ENCODE measurements at places on chromosomes 1 and 21.

DNA sequence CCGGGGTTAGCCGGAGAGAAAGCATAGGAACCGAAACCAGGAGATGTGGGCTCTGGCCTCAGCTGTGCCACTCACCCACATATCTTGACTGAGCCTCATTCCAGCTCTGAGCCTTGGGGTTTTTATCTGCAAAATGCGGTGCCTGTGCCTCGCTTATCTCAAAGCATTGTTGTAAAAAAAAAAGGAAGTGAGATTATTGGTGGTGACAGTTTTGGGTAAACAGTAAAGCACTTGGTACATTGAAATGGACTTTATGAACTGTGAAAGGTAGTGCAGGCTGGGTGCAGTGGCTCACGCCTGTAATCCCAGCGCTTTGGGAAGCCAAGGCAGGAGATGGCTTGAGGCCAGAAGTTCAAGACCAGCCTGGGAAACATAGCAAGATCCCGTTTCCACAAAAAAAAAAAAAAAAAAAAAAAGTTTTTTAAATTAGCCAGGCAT, 3.8 kb downstream of the PTAFR start:
- no peak for DNase-seq

- DNase-seq, result peak; percentile 59
These were observed 75.4 kb downstream of the ABCA4 start for GRCh38 chr1:94045465-94046056.

GRCh38 chr1:242428399-242429190, 95.9 kb downstream of the PLD5 start:
- DNase-seq, result no peak

DNA sequence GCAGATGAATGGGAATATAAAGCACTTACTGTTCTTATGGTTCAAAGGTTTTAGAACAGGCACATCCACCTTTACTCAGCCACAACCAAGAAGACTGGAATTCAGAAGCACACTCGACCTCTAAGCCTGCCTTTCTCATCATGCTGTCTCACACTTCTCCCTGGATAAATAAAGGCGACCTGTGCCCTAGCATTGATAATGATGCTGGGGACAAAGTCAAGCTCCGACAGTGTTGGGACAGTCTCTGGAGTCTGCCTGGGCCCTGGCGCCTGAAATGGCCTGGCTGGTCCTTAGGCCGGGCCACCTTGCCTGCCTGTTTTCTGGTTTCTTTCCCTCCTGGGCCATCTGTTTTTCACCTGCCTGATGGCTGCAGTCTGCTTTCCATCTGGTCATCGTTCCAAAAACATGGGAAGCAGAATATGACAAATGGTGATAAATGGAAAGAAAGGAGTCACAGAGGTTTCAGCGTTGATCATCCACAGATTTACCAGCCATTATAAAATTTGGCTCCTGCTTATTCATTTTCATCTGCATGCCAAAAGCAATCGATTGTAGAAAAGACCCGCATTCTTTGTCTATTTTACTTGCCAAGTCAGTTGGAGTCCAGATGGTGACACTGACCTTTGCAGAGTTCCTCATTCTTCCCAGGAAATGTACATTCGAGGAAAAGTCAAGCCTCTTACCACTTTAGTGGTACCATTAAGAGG, 91.2 kb upstream of the KCNJ15 start:
- no peak for DNase-seq

- no peak for DNase-seq
These were observed 16.1 kb downstream of the F5 start for GRCh38 chr1:169570172-169570574.

DNA sequence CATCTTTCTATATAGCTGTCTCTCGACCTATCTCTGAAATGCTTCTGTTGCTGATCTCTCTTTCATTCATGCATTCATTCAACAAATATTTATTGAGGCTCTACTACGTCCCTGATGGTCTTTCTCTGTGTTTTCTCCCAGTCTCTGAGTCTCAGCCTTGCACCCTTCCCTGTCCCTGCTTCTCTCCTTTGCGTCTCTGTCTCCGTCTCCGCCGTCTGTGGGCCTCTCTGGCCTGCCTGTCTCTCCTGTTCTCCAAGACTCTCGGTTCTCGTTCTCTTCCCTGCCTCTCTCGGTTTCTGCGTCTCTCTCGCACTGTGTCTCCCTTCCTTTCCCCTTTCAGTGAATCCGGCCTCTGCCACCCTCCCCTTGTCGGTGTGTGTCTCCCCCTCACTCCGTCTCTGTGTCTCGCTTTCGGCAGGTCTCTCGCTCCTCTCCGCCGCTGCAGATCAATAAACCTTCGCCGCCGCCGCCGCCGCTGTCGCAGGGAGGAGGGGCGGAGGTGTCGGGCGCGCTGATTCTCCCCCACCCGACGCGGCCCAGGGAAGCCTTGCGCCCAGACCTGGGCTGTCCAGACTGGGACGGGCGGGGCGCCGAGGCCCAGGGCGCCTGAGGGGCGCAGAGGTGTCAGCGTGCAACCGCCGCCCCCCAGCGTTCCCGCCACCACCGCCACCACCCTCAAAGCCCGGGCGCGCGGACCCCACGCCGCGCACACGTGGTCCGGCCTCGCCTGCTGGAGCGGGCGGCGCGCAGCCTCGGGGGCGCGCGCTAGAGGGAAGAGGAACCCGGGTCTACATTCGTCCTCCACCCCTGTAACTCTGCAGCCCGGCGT, 3.0 kb downstream of the EFNA3 start:
- DNase-seq, result peak; percentile 49

GRCh38 chr1:78170859-78171258, 125.1 kb downstream of the GIPC2 start:
- no peak for DNase-seq

DNA sequence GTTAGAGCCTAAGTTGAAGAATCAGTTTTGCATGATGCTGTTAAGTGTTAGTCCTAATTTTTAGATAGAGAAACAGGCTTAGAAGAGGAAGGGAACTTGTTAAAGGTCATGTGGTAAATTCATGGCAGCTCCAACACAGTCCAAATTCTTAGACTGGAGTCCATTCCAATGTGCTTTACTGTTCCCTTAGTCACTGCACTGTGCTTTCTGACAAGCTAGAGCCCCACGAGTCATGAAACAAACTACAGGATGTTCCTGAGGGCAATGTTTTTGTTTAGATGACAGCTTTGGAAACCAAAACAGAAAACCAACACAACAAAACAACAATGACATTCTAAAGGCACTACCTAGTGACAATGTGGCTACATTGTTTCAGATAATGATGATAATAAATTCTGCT, 23.1 kb upstream of the RGS4 start:
- no peak for DNase-seq

DNA sequence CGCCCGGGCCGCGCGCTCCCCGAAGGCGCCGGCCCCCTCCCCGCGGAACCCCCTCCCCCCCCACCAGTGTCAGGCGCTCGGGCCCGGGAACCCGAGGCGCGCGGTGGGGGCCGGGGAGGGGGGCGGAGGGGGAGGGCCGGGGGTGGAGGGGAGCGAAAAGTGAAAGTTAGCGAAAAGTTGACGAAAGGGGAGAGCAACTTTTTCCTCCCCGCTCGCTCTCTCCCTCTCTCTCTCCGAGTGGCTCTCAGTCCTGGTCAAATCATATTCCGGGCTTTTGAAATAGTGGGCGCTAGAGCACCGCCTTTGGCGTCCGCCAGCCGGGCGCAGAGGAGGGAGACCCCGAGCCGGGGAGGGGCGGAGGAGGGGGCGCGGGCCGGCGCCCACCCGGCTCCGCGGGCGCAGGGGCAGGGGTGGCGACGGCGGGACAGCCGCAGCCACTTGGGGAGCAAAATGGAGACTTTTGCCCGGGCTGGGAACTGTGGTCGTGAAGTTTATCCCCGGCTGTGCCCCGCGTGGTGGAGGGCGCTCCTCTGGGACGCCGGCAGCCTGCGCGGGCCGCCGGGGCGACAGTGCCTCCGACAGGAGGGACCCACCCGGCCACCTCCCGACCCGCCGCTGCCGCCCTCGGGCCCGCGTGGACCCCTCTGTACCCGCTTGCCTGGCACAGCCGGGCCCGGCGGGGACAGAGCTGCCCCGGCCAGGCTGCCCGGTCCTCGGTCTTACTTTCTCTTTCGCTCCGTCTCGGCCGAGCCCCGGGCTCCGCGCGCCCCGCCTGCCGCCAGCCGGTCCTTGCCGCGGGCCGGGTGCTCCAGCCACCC, 697 bp downstream of the PRDM16 start:
- no peak for DNase-seq

GRCh38 chr1:198360208-198360729, 180.2 kb downstream of the ATP6V1G3 start:
- DNase-seq, result no peak

DNA sequence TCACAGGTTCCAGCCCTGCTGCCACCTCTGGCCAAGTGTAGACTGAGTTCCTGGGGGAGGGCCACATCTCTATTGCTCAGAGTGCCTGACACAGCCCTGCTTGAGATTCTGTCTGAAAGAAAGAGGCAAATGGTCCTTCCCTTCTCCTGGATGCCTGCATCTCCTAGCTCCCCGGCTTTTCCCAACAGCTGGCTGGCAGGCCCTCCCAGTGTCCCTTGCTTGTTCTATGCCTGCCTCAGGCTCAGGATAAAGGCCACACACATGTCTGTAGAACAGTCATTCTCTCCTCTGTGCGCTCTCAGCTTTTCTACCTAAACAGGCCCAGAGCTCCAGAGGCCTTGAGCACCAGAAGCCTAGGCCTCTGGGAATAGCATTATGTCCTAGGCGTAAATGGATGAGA, 343.4 kb upstream of the USP24 start:
- no peak for DNase-seq

DNA sequence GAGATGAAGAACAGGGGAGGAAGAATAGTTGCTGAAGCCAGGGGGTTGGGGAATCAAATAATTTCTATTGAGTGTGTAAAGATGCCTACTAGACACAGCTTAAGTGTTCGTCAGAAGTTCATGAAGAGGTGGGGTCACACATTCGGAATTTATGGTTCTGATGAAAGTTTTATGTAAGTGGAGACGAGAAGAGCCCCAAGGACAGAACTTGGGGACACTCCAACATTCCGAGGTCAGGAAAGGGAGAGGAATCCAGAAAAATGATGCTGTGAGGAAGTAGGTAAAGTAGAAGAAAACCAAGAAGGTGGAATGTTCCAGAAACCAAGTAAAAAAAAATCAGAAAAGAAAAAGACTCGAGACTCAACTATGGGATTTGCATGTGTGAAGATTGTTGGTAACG, 272.5 kb downstream of the SIPA1L2 start:
- DNase-seq, result no peak

DNA sequence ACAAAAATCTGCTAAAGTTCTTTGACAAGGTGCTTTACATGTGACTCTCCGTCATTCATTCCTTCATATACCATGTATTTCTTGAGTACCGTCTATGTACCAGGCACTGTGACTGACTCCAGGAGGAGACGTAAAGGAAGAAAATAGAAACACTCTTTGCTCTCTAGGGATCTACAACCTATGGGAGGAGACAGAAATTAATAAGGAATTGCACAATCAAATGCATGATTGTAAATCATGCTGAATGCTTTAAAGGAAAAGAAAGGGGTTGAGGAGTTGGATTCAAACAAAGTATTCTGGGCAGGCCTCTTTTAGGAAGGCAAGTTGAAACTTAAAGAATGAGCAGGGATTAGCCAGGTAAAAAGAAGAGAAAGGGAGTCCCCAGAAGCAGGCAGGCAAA, 239.1 kb upstream of the FGGY start:
- DNase-seq, result no peak

DNA sequence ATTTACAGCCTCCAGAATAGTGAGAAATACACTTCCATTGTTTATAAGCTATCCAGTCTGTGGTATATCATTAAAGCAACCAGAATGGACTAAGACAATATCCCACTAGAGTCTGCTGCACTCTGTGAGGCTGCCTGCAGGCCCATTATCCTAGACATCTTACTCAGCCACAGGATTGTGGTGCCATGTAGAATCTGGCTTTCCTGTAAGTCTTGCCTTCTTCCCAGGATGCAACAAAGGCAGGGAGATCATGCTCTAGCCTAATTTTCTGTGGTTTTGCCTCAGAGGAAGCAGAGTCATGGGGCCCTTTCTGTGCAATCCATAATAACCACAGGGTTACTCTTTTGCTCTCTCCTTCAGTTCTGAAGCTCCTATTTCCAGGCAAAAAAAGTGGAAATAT, 299.1 kb upstream of the DEPDC1 start:
- DNase-seq, result no peak

GRCh38 chr21:43925096-43925481, 60.1 kb downstream of the AGPAT3 start:
- DNase-seq, result no peak

GRCh38 chr1:44512313-44512885, 107.3 kb downstream of the RNF220 start:
- DNase-seq, result no peak

DNA sequence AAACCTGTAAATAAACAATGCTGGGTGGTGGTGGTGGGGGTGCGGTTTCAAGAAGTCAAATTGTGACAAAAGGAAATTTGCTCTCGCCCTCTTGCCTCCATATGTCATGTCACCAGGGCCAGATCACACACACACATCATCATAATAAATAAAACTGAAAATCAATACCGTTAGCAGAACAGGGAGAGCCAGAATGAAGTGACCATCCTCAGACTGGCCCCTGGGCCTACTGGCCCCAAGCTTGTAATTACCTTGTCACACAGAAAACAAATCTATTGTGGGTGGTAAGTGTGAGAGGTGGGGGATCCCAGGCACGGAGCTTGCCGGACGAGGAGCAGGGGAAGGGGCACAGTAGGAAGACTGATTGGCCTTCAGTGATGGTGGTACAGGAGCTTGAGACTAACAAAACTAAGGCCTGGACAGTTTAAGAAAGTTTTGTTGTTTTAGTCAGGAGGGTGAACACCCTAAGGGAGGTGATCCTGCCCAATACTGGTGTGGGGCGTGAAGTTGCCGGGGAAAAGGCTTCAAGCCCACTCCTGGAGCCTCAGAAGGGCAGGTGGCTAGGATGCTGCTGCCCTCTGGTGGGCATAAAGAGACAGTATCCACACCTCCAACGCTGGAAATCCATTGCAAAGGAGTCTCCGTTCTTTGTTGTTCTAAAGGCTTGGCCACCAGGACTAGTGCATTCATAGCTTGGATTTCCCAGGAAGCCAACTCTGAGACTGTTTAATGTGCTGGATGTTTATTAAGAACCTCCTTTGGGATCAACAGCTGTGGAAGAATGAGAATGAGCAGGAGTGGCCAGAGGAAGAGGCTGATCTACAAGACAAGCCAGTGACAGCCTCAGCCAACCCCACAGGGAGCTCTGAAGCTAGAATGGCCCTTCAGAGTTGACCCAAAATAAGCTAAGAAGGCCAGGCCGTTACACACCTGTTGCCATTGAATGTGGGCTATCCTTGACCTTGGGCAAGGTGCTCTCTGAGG, 8.1 kb upstream of the C1orf216 start:
- peak; percentile 55 for DNase-seq

DNA sequence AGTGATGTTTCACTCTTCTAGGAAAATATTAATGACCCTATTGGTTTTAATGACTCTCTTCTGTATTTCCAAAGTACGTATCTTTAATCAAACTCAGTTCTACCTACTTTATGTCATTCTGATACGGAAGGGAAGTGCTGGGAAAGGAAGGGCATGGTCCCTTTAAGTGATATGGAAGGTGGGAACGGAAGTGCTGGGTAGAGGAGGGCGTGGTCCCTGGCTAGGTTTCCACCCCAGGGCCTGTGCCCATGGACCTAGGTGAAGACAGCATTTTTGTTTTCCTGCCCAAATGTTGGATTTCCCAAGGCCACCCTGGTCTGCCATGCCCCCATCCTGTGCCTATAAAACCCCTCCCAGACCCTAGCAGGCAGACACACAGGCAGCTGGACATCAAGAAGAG, 24.0 kb downstream of the RGS4 start:
- no peak for DNase-seq

GRCh38 chr1:3593334-3593733, 18.0 kb downstream of the MEGF6 start:
- no peak for DNase-seq

GRCh38 chr1:163924041-163924440, 602.3 kb downstream of the NUF2 start:
- DNase-seq, result no peak

- no peak for DNase-seq
These were observed 70.4 kb downstream of the CACHD1 start for GRCh38 chr1:64540265-64540791.

- DNase-seq, result peak; percentile 51
These were observed 102.0 kb downstream of the BEND5 start for GRCh38 chr1:48674641-48675040.
